ENCODE measurements at places on chromosomes 5 and 9. TPM values are rescaled to one million over a fixed set of nuclear protein-coding genes. Genes with fewer than 3 reads are reported as not detected.
A peak's percentile ranks its signal among the peaks of the same experiment; 100 is the strongest.

The C8G gene
- 0.58 TPM for total RNA-seq

The C9 gene
- total RNA-seq = 0.22 TPM

The MOB3B gene
- 1.4 TPM for total RNA-seq

The TAF7 gene
- total RNA-seq = 75.1 TPM

The SMIM32 gene
- total RNA-seq = 0.04 TPM

The SV2C gene
- under 0.01 TPM for total RNA-seq

The OR13C5 gene
- total RNA-seq = not detected

DNA sequence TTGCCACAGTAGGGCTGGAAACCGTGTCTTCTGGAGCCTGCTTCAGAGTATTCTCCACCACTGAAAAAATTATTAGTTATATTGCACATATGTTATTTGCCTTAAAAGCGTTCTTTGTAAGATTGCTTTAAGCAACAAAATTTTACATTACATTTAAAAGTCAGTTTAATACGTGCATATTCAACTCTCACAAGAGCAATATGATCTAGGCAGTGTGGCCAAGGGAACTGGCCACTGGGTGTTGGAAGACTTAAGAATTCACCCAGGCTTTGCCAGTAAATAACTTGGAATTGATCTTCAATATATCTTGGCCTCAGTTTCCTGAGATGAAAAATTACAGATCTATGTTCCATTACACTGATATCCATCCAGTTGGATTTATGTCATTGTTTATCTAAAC, 694.4 kb downstream of the EFNA5 start:
- H3K4me3 ChIP-seq = no peak overlapping the region
- H3K36me3 ChIP-seq = no peaks in the 10 kb centered on the region
- peak; percentile 6 for DNase-seq
- H3K27me3 ChIP-seq = no peaks in the 10 kb centered on the region
- H3K4me1 ChIP-seq = no peaks in the 10 kb centered on the region

DNA sequence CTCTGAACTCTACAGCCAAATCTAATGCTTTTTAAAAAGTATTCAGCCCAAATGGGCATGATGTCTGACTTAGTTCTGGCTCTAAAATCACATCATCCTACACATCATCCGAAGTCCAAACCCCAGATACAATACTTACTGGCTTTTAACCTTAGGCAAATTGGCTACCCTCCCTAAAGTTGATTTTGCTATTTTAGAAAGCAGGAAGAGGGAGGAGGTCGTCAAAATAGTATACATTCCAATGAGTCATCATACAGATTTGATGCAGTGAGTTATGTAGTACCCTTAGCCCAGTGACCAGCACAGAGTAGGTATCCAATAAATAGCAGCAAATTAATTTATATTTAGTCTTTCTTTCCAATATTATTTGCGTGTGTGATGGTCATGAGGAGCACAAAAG, 582.0 kb upstream of the TUSC1 start:
- no peaks in the 10 kb centered on the region for H3K27me3 ChIP-seq
- H3K27ac ChIP-seq = no peak overlapping the region
- no peak for DNase-seq
- no peak overlapping the region for H3K4me3 ChIP-seq

DNA sequence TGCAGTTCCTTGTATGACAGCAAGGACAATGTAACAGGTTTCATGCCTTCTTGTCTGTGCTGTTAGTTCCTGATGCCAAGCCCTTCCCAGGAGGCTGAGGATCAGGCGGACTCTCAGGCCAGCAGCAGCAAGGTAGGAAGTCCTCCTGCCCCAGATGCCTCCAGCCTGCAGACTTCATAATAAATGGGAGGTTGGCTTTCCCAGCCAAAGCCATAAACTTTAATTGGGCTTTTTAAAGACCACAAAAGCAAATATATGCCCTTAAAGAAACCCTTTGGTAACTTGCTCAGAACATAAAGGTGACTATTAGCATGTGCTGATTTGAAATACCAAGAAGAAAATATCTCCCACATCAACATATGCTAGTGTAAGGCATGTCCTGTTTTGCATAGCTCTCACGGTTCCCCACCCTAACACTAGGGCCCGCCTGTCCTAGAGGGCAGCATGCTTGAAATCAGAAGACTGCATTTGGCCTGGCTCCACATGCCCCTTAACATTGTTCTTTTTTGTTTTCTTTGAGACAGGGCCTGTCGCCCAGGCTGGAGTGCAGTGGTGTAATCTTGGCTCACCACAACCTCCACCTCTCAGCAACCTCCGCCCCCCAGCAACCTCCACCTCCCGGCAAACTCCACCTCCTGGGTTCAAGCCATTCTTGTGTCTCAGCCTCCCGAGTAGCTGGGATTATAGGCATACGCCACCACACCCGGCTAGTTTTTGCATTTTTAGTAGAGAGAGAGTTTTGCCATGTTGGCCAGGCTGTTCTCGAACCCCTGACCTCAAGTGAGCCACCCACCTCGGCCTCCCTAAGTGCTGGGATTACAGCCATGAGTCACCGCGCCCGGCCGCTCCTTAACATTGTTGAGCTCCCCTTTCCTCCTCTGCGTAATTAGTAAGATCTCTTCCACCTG, 44.6 kb upstream of the FCN1 start:
- H3K4me1 ChIP-seq = peaks cover 30% of the 10 kb centered on the region
- no peaks in the 10 kb centered on the region for H3K36me3 ChIP-seq
- H3K4me3 ChIP-seq = no peak overlapping the region
- H3K27me3 ChIP-seq = peaks cover 10% of the 10 kb centered on the region

DNA sequence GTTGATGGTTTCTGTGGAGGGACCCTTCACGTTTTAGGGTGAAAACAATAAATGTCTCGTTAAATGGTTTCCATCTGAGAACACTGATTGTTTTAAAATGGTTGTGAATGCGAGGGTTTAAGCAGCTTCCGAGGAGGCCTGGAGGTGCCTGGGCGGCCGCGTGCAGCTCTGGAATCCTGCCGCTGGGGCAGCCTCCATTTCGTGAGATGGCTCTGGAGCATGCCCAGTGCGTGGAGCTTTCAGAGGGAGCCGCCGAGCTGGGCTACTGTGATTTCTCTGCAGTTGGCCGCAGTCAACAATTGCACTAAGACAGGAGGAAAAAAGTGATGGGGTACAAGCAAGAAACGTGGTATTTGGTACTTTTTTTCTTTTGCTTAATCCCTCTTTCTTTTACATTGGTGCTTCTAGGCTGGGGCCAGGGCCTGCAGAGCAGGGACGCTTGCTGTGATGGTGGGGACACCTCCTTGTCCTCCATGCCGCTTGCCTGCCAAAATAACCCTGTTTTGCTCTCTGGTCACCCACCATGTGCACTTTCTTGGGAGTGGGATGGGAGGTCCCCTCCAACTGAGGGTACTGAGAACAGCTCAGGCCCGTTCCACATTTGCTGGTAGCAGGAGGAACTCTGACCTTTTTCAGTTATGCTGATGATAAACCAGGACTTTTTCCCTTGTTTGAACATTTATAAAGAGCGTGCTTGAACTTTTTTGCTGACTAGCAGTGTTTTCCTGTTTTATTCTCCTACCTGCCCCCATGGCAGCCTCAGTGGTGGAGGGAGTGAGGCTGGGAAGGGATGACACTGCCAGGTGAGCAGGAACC, 47.1 kb downstream of the EHMT1 start:
- peaks cover 22% of the 10 kb centered on the region for H3K4me1 ChIP-seq
- H3K4me3 ChIP-seq = no peak overlapping the region
- H3K36me3 ChIP-seq = peaks cover 4% of the 10 kb centered on the region

DNA sequence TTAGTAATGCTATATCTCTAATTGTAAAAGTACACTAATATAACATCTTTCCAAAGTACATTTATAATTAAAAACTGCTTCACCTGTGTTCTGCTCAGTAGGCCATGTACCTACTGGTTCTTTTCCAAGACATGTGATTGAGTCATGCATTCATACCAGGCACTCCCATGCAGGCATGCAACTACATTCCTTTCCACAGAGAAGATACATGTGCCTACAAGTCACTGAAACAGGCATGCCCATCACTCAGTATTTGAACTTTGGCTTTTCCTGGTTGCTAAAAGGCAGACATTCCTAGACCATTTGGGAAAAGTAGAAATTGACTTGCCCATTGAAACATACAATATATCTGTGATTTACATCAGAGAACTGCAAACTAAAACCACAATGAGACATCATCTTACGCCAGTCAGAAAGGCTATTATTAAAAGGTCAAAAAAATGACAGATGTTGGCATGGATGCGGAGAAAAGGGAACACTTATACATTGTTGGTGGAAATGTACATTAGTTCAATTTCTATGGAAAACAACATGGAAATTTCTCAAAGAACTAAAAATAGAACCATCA, 148.3 kb upstream of the MOCS2 start:
- DNase-seq = no peak
- H3K36me3 ChIP-seq = no peaks in the 10 kb centered on the region
- H3K4me3 ChIP-seq = no peak overlapping the region
- no peaks in the 10 kb centered on the region for H3K4me1 ChIP-seq
- no peaks in the 10 kb centered on the region for H3K27me3 ChIP-seq
- H3K27ac ChIP-seq = no peak overlapping the region

DNA sequence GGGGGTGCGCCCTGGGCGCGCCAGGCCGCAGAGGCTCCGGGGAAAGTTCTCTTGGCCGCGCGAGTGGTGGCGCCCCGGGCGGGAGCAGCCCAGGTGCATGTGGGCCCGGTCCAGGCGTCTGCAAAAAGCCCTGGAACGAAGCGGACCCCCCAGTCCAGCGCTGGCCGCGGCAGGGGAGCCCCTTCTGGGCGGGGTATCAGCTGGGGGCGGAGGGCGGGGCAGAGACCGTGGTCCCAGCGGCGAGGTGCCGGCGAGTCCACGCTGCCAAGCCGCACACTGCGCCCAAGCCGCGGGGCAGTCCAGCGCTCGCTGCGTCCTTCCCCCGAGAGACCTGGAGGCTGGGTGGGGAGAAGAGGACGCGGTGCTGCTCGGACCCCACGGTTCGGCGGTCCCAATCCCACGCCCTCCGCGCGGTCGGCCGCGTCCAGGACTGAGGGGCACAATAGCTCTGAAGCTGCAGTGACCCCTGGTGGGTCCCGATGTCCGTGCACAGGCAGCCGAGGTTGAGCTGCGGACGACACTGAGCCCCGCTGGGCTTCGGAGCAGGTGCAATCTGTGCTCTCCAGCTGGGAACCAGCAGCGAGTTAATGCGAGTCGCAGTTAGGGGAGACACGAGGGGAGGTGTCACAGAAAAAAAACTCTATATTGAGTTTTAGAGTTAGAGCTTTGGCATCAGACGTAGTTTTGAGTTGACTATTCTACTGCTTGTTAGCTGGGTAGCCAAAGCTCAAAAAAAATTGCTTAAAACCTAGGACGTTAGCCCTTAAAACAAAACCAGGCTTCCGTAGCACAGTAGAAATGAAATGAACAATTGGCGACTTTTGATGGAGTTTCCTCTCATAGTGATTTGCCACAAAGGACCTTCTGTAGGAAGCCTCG, 1.1 kb upstream of the EPB41L4A start:
- peaks cover 8% of the 10 kb centered on the region for H3K4me1 ChIP-seq
- no peaks in the 10 kb centered on the region for H3K36me3 ChIP-seq
- H3K27ac ChIP-seq = no peak overlapping the region
- H3K27me3 ChIP-seq = peaks cover 25% of the 10 kb centered on the region
- H3K4me3 ChIP-seq = peak overlapping the region; percentile 79

All from muscle of leg (tissue), 16 donors.